Cerebellum (tissue), 4 donors: ENCODE measurements at places on chromosomes 11 and 22. TPM values are rescaled to one million over a fixed set of nuclear protein-coding genes. Genes with fewer than 3 reads are reported as not detected.

The PANX3 gene
- total RNA-seq, result not detected

The ZNF214 gene
- 13.1 TPM for total RNA-seq

The OR2AG2 gene
- 2.3 TPM for total RNA-seq

The UBASH3B gene
- total RNA-seq, result 57.3 TPM

The CASP5 gene
- not detected for total RNA-seq

The PITPNM1 gene
- 29.2 TPM for total RNA-seq

The NAALADL1 gene
- 4.1 TPM for total RNA-seq

The OR6T1 gene
- total RNA-seq, result not detected

The APOL1 gene
- 1.00 TPM for total RNA-seq

The PIWIL4 gene
- 3.6 TPM for total RNA-seq

The GDPD5 gene
- 30.2 TPM for total RNA-seq

The SULT4A1 gene
- 29.7 TPM for total RNA-seq

The TMEM45B gene
- 0.64 TPM for total RNA-seq

The NCF4 gene
- 1.2 TPM for total RNA-seq

The OR2AT4 gene
- not detected for total RNA-seq

The FGF4 gene
- not detected for total RNA-seq

The KDM4E gene
- total RNA-seq, result not detected

The YPEL1 gene
- total RNA-seq, result 38.7 TPM

The SESN3 gene
- total RNA-seq, result 165 TPM

The OR56A1 gene
- total RNA-seq, result 0.27 TPM

The THOC5 gene
- 36.9 TPM for total RNA-seq

The FUT4 gene
- total RNA-seq, result 5.9 TPM

The TTC17 gene
- 170 TPM for total RNA-seq

The MAPK1 gene
- total RNA-seq, result 59.7 TPM

The CDC42EP1 gene
- total RNA-seq, result 2.6 TPM

The KIF18A gene
- total RNA-seq, result 15.0 TPM

The FDXACB1 gene
- 5.2 TPM for total RNA-seq

The UBQLNL gene
- 0.36 TPM for total RNA-seq

The ARFGAP3 gene
- total RNA-seq, result 36.1 TPM

The BLID gene
- 7.5 TPM for total RNA-seq

The RHOD gene
- 0.64 TPM for total RNA-seq

The MFRP gene
- not detected for total RNA-seq

The CHRNA10 gene
- total RNA-seq, result 1.8 TPM

The OR52N4 gene
- not detected for total RNA-seq

The CARD16 gene
- not detected for total RNA-seq

The APOL5 gene
- total RNA-seq, result not detected

The SLC15A3 gene
- total RNA-seq, result 3.3 TPM

The TMEM86A gene
- 4.6 TPM for total RNA-seq

The POU2AF2 gene
- total RNA-seq, result not detected

The CYTH4 gene
- total RNA-seq, result 3.9 TPM

The TTC36 gene
- 1.5 TPM for total RNA-seq

The OR10D3 gene
- not detected for total RNA-seq

The STK33 gene
- total RNA-seq, result 24.0 TPM

The OVOL1 gene
- 0.73 TPM for total RNA-seq

The PRR33 gene
- total RNA-seq, result not detected

The MYBPC3 gene
- 0.18 TPM for total RNA-seq
